Tibial nerve (tissue), 4 donors: ENCODE measurements at places on chromosomes 3 and 15. TPM values are rescaled to one million over a fixed set of nuclear protein-coding genes. Genes with fewer than 3 reads are reported as not detected.

DNA sequence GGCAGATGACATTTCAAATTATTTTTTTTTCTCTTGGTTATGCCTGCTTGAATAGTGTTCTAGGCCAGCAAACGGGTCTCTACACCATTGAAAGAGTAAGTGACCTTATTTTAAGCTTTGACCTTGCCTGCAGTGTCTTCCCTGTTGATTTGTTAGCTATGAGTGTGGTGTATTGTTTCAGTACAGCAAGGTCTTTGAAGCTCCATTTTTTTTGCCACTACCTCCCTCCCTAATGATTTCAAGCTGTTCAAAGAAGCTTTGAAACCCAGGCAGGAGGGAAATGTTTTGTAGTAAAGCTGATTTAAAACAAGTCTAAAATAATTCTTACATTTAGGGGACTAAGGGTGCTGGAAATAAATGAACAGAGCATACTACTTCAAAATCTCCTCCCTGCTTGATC lies 1249.8 kb downstream of the ROBO1 start:
- DNase-seq: no peak

GRCh38 chr3:184350618-184351017 lies 10.8 kb downstream of the CLCN2 start:
- DNase-seq: no peak

GRCh38 chr3:141303481-141304223 lies 64.7 kb upstream of the ZBTB38 start:
- DNase-seq: no peak

DNA sequence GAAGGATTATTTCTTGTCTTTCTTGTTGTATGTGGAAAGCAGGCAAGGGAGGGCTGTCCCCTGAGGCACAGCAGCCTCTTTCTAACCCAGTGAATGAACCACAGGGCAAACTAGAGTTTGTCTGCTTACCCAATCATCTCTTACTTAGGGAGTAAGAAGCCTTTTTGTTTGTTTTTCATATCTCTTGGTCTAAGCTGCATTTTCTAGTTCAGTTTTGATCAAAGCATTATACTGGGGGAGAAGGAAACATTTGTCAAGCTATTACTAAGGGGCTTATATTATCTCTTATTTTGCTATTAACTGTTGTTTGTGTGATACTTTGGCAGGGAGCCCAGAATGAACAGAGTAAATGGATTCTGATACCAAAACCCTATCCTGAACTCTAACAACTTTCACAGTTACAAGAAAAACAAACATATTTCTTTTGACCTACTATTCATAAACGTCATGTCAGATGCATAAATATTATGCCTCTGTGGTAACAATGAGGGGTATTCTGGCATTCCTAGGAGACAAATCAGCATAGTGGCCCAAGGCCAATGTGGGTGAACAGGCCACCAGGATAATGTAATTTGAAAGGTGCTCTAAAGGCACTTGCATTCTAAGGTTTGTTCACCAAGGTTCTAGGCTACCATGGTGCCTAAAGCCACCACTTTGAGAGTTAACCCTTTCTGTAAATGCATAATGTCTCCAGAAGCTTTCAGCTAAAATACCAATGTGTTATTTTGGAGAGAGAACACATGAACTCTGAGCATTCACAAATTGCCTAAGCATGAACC lies 271.6 kb upstream of the ZPLD1 start:
- peak; percentile 55 for DNase-seq

GRCh38 chr15:46059921-46060594 lies 425.2 kb downstream of the SQOR start:
- DNase-seq: no peak

MED12L gene
- total RNA-seq: 1.9 TPM

ZIC4 gene
- total RNA-seq: not detected

PTH1R gene
- 13.3 TPM for total RNA-seq
